T-helper 1 cell treated with Interleukin-12 subunit alpha and Interleukin-12 subunit beta and Interleukin-4 antibody, amounts not matched to agents 30 ng/mL and 1 ng/mL, for 36 hours (primary cell): ENCODE measurements at places on chromosomes 13 and 19. TPM values are rescaled to one million over a fixed set of nuclear protein-coding genes. Genes with fewer than 3 reads are reported as not detected.

NCAN gene
- 0.05 TPM in 1 of 2 replicates, not detected in the other for total RNA-seq

WDR87 gene
- not detected in 2 replicates for total RNA-seq

ZNF708 gene
- 16.5 and 17.5 TPM in 2 replicates for total RNA-seq

TRPC4 gene
- total RNA-seq, result not detected in 2 replicates

BRSK1 gene
- total RNA-seq, result 8.1 and 10.0 TPM in 2 replicates
